ENCODE measurements at places on chromosomes 5 and 9.

GRCh38 chr5:112957036-112957808 lies 19.4 kb upstream of the DCP2 start:
- DNase-seq, result no peak

DNA sequence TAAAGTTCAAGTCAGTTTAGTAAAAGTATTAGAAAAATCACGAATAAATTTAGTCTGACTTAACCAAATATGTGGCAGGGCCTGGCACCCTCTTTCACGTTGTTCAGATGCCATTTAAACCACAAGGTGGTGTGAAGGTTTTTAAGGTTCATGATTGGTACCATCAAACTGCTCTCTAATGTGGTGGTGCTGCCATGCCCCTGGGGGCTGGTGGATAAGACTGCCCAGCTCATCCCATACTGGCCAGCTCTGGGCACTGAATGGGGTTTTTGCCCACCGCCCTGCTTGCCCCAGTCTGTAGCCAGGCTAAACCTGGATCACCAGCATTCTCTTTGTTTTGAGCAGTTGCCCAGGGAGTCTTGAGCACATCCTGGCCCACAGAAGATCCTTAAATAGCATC lies 159.3 kb downstream of the GABBR2 start:
- no peak for DNase-seq

DNA sequence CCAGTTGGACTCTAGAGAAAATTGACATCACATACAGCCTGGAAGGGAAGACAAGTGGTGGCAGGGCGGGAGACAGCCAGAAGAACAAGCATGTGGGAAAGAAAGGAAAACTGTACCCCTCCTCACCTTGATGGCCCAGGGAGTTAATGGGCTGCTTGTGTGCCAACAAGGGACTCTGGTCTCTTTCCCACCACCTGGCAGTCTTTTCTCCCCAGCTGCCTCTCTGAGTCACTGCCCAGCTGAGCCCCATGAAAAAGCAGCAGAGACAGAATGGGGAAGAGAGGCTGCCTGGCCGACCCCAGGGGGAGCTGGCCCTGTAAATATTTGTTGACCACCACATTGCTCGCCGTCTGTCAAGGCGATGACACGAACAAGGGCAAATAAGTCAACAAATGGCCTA lies 359.4 kb downstream of the ENC1 start:
- no peak for DNase-seq

- peak; percentile 59 for DNase-seq
Observed at GRCh38 chr9:88950341-88951154, 40.7 kb upstream of the S1PR3 start.

GRCh38 chr5:53087171-53087570 lies 22.4 kb downstream of the MOCS2 start:
- DNase-seq, result no peak
